ENCODE measurements at places on chromosomes 11 and 22.

GRCh38 chr11:41494716-41495115 is 35.3 kb upstream of the LRRC4C start:
- no peak for DNase-seq

DNA sequence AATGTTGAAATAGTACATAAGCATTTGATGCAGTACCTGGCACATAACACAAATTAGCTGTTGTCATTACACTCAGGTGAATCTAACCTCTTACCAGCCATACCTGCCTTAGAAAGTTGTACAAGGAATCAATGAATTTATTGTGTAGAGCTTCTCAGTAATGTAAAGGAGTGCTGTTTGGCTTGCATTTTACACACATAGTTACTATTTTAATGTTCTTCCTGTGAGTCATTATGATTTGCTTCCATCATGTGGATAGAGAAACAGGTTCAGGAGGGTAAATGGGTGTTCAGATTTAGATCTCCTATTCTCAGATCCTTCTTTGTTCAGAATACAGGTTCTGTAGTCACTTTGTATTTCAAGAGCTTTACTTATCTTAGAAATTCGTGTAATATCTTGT is 27.6 kb upstream of the RCE1 start:
- DNase-seq = no peak

DNA sequence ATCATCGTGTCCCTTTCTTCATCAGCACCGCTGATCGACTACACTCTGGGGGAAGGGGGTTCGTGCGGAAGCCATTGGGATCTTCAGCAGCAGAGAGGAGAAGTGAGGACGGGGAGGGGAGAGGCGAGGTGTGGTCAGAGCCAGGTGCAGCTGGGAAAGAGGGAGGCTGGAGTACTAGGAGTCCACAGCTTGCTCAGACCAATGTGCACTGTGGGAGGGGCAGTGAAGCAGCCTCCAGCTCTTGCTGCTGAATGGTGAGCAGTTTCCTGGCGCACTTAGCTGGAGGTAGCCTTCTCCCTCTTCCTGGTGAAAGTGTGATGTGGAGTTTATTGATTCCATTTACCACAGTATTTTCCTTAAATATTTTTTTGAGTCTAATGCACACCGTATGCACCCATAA is 99.0 kb upstream of the NECTIN1 start:
- no peak for DNase-seq

GRCh38 chr11:2149864-2150847 is 10.9 kb downstream of the INS start:
- DNase-seq = no peak

DNA sequence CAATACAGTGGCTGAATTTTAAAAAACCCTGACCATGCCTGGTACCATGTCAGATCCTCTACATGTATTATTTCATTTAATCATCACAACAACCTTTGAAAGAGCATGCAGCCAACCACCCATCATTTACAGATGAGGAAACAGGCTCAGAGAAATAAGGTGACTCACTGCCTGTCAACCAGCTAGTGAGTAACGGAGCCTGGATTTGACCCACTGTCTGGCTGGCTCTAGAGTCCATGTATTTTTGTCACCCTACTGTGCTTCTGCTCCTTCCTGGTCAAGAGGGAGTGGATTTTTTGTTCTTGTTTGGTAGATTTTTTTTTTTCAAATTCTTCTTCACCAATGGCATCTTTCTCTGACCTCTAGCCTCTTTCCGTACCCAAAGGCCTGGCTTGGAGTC is 77.4 kb downstream of the CWC15 start:
- no peak for DNase-seq

GRCh38 chr22:31604746-31605705 is 57.0 kb downstream of the PISD start:
- no peak for DNase-seq

- DNase-seq = no peak
These were observed 32.6 kb downstream of the CEP295 start for GRCh38 chr11:93694109-93694508.

GRCh38 chr11:61609980-61610366 is 29.1 kb upstream of the SYT7 start:
- DNase-seq = no peak

- no peak for DNase-seq
These were observed 32.2 kb upstream of the A4GALT start for GRCh38 chr22:42752912-42753311.

DNA sequence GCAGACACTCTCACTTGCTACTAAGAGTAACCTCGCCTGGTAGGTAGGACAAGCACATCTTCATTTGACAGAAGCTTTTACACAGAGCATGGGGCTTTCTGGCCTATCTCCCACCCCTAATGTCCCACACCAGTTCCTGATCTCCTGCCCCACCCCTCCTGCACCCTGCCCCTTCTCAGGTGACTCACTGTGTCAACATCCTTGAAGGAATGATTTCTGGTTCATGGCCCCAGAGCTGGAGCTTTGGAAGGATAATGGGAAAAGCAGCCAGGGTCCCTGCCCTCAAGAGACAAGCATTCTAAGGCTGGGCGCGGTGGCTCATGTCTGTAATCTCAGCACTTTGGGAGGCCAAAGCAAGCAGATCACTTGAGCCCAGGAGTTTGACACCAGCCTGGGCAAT is 47.2 kb downstream of the LRFN4 start:
- no peak for DNase-seq

GRCh38 chr11:70290361-70291065 is 20.0 kb downstream of the PPFIA1 start:
- DNase-seq = no peak
